ENCODE measurements at places on chromosomes 16 and 17. TPM values are rescaled to one million over a fixed set of nuclear protein-coding genes. Genes with fewer than 3 reads are reported as not detected.

DNA sequence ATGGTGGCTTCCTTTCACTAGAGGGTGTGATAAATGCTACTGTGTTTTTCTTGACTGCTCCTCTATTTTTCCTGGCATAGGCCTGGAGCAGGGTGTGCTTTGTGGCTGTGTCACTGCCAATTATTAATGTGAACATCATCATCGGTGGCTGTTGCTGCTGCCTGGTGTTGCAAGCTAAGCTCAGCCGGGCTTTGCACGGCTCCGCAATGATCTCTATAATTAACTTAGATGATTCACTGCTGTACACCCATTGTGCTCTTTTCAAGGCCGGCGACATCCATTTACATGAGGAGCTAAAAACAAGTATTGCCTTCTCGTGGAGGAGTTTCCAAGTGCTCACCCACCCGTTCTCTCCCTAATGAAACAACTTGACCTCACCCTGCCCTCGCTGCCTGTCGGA is 160.1 kb upstream of the IRX3 start:
- DNase-seq = no peak

The NGFR gene
- 11.7 TPM for total RNA-seq

- no peak for DNase-seq
Measured at GRCh38 chr17:79755591-79755990, 22.4 kb upstream of the CBX2 start.

DNA sequence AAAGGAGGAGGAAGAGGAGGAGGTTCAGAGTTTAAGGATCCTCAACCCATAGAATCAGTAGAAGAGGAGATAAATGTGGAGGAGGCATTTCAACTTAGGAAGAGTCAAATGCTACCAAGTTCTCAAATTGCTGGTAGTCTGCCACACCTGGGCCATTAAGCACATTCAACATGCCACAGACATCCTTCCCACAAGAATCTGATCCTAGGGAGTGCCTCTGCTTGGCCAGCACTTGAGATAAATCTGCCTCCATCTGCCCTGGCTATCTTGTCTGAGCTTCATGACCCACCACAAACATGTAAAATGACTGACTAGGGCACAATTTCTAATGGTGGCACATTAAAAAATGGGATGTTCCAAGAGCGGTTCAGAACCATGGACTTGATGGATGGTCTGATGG is 37.3 kb upstream of the AXIN2 start:
- DNase-seq = no peak

DNA sequence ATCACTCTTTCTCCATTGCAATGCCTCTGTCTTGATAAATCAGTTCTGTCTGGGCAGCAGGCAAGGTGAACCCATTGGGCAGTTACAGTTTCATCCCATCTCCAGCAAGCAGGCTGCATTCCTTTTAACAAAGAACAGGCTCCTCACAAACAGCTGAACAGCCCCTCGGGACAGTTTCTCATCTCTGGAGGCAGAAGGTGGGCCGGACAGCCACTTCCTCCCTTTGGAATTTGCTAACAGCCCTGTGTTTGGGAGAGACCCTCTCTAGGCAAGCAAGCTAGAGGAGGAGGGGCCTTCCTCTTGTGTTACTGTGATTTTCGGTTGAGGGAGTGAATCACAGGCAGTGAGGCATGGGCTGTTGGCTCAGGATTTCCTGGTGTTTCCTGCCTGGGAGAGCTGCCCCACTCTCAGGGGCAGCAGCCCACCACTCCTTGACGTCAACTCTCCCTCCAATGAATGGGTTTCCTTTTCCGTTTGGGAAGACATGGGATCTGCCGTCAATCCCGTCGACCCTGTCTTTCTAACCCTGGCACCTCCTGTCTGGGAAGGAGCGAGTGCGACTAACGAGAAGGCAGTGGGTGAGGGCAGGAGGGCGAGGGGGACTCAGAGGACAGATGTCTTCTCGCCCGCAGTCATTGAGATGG is 3.7 kb upstream of the PGS1 start:
- no peak for DNase-seq

The MYCBPAP gene
- total RNA-seq = 1.3 TPM

DNA sequence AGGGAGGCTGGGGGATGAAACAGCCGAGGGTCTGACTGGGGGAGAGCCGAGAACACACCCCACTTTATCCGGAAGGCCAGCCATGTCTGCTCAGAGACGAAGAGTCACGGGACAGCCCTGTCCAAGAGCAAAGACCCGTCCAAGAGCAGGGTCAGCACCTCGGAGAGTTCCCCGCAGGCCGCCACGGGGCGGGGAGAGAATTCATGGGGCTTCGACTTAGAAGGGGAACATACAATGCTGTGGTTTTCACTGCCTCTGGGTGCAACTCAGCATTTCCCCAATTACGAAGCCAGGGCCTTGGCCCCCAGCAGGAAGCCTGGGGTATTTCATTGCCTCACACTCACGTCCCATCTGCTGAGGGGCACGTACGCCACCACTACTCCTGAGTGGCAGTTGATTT is 59.3 kb downstream of the JPH3 start:
- DNase-seq = no peak

- DNase-seq = no peak
Measured at GRCh38 chr17:27265333-27265732, 28.6 kb upstream of the WSB1 start.

The GH1 gene
- not detected for total RNA-seq

DNA sequence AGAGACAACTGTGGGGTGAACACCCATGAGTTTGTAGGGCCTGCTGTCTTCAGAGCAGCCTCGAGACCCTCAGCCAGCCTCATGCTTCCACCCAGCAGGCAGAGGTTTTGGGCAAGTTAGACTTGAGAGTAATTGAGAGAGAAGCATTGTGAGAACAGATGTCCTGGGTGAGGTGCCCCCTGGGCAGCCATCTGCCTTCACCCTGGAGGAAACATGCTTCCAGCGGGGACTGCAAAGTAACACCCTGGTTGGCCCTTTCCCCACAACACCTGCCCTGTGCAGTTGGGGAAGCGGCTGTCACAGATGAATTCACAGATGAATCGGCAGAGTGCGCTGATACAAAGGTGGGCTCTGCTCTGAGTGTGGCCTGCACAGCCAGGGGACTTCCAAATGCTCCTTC is 23.4 kb downstream of the ATPAF2 start:
- DNase-seq = no peak

DNA sequence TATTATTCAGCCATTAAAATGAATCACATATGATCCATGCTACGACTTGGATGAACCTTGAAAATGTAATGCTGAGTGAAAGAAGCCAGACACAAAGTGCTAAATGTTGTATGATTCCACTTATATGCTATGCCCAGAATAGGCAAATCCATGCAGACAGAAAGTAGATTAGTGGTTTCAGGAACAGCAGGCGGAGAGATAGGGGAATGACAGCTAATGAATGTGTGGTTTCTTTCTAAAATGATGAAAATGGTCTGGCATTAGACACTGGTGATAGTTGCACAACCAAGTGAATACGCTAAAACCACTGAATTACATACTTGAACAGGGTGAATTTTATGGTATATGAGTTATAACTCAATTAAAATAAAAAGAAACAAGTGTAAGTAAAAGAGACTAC is 121.8 kb upstream of the NOG start:
- DNase-seq = no peak

GRCh38 chr16:6364846-6365245 is 967.8 kb upstream of the RBFOX1 start:
- no peak for DNase-seq

The NOD2 gene
- 1.5 TPM for total RNA-seq

DNA sequence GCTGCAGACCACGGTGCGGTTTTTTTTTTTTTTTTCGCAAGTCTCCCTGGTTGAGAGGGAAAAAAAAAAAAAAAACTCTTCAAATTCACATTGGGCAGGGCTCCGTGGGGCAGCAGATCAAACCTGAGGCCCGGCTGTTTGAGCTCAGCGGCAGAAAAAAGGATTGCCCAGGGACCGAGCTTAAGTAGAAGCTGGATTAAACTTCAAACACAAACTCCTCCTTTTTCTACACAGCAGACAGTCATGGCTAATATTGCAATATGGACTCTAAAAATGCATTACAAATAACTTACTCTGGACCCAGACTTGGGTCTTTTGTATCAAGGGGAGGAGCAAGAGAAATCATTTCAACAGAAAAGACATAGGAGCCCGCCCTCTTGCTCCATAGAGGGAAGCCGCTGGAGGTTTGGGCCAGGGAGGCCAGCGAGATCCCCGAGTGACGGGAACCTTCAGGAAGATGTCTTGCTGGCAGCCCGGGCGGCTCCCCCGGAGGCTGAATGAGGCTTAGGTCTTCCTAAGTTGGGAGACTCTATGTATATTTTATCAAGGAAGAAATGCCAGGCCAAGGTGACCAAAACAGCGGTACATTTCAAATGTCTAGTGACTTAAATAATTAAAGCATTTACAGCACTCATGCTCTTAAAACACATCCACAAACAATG is 167.7 kb downstream of the ZNF423 start:
- DNase-seq = no peak

DNA sequence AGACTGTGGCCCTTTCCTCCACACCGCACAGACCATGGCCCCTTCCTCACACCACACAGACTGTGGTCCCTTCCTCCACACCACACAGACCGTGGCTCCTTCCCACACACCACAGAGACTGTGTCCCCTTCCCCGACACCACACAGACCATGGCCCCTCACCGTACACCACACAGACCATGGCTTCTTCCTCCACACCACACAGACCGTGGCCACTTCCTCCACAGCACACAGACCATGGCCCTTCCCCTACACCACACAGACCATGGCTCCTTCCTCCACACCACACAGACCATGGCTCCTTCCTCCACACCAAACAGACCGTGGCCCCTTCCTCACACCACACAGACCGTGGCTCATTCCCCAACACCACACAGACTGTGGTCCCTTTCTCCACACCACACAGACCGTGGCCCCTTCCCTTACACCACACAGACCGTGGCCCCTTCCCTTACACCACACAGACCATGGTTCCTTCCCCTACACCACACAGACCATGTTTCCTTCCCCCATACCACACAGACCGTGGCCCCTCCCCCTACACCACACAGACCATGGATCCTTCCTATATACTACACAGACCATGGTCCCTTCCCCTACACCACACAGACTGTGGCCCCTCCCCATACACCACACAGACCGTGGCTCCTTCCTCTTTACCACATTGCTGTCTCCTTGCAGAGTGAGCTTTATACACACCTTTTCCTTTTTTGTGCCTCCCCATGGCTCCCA is 297.5 kb upstream of the FOXF1 start:
- DNase-seq = no peak

GRCh38 chr17:37111329-37111728 is 162.6 kb downstream of the AATF start:
- DNase-seq = no peak

All from urinary bladder (tissue), 4 donors.